Activated CD4-positive, alpha-beta T cell treated with anti-CD3 and anti-CD28 coated beads, Interleukin-2, amount 50 U/mL, for 48 hours (primary cell): ENCODE measurements at places on chromosomes 2 and 18.

DNA sequence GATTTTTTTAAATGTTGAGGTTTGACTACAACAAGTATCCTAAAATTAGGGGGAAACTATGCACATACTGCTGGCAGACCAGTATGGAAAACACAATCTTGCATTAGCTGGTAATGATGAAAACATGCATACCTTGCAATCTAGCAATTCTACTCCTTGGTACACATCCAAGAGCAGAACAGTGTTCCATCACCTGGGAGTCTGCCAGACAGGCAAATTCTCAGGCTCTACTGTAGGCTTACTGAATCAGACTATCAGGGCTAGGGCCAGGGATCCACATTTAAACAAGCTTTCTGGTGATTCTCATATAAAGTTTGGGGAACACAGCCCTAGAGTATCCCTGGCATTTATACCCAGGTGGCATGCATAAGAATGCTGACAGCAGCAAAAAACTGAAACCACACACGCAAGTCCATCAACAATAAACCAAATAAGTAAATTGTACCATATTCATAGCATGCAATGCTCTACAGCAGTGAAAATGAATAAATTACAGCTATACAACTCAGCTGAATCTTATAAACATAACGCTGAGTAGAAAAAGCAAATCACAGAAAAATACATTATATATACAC, 13.6 kb downstream of the CDH2 start:
- no peak for DNase-seq

GRCh38 chr2:140994856-140995255, 1136.0 kb downstream of the LRP1B start:
- DNase-seq = no peak

- no peak for DNase-seq
These were observed 1.3 kb upstream of the SMAD2 start for GRCh38 chr18:47931718-47932103.

GRCh38 chr2:158006961-158007719, 94.5 kb upstream of the UPP2 start:
- no peak for DNase-seq

- peak; percentile 9 for DNase-seq
These were observed 138.1 kb downstream of the SEPTIN10 start for GRCh38 chr2:109475531-109476210.

- DNase-seq = no peak
These were observed 45.0 kb upstream of the EML4 start for GRCh38 chr2:42124011-42124785.
